ENCODE measurements at places on chromosomes 6 and 20.

DNA sequence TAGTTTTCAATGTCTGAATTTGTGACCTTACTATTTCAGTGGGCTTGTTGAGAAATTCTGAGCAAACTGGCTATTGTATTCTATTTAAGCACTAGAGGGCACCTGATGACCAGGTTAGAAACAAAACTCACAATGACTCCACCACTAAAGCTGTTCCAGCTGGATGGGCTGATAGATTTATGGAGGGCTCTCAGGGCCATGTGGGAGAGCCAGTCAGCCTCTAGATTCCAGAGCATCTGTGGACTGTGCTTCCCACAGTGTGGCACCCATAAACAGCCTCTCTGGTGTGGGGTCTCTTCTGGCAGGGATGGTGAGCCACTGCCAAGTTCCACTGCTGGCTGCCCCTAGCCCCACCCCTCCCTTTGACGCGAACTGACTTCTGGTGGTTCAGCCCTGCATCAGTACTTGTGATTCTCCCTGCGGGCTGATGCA lies 29.2 kb downstream of the C6orf58 start:
- peaks cover 2% of the 10 kb centered on the region for H3K27me3 ChIP-seq
- DNase-seq, result no peak
- no peak overlapping the region for H3K4me3 ChIP-seq
- H3K4me1 ChIP-seq, result no peaks in the 10 kb centered on the region
- H3K27ac ChIP-seq, result no peak overlapping the region

GRCh38 chr6:84033523-84034451 lies at the start of gene MRAP2:
Gene MRAP2 (plus strand): TSS chr6:84033772. CDS start chr6:84055319, 21,547 bp downstream.
- H3K27ac ChIP-seq, result no peak within 1 kb of the TSS
- peaks cover 5% of the 10 kb centered on the region for H3K4me1 ChIP-seq
- DNase-seq, result no peak

DNA sequence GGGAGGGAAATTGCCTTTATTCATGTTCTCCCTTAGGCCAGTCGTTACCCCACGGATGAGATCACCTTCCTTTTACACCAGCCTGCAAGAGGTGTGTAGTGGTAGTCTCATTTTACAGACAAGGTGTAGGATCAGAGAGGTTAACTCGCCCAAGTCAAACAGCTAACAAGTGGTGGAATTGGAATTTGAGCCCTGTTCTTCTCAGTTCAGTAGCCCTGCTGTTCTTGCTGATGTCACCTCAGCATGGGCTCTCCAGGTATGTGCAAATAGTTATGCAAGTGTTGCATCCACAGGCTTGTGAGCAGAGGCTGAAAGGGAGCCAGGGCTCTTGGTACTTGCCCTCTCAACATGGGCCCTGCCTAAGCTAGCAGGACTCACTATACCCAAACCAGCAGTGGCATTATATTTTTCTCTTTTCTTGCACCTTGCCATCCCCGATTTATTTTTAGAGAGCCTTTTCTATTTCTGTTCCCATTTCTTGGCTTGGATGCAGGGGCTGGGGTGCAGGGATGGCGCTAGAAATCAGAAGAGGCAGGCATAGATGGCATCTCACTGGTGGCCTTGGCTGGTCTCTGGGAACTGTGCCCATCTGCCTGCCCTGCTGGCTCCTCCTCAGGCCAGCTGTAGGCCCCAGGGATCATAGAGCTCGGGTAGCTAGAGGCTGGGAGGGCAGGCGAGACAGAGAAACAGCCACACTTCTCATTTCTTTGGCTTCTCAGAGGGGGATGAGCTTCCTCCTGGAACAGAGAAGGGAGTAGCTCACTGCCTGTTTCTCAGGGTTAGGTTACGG lies 18.2 kb downstream of the PPARD start:
- no peak overlapping the region for H3K27ac ChIP-seq
- H3K36me3 ChIP-seq, result peaks cover 23% of the 10 kb centered on the region
- H3K27me3 ChIP-seq, result no peaks in the 10 kb centered on the region
- H3K4me3 ChIP-seq, result no peak overlapping the region
- DNase-seq, result no peak

DNA sequence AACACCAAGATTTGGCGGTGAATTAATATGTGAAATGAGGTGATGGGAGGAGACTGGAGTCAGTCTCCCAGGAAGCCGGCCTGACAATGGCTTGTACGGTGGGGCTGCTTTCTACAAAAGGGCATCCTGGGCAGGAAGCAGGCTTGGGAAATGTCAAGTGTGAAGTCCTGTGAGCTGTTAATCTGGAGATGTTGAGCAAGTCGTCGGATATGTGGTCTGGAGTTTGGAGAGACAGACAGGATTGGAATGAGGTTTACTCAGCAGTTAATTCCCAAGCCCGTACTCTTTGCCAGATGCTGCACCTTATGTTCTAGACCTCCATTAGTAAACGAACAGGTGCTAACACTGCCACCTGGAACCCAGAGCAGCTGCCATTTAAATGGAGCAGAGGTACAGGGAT lies 107.7 kb upstream of the FOXC1 start:
- H3K4me3 ChIP-seq, result no peak overlapping the region
- no peaks in the 10 kb centered on the region for H3K36me3 ChIP-seq
- peaks cover 10% of the 10 kb centered on the region for H3K27me3 ChIP-seq
- no peaks in the 10 kb centered on the region for H3K4me1 ChIP-seq

DNA sequence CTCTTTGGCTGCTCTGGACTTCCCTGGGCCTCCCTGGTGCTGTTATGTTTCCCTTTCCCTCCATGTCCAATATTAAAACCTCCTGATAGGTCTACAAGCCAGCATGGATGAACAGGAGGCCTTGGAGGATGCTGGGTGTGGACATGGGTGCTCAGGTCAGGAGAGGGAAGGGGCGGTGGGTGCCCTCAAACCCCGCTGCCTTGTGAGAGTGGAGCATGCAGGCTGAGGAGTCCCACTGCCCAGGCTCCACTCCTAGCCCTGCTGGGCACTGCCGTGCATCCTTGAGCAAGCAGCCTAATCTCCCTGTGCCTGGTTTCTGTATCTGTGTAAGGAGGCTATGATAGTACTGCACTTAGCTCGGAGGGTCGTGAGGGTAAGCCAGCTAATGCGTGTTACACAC lies 18.4 kb upstream of the CCDC167 start:
- H3K27me3 ChIP-seq, result no peaks in the 10 kb centered on the region
- peak overlapping the region; percentile 95 for H3K27ac ChIP-seq
- H3K4me3 ChIP-seq, result no peak overlapping the region
- peaks cover 51% of the 10 kb centered on the region for H3K4me1 ChIP-seq

DNA sequence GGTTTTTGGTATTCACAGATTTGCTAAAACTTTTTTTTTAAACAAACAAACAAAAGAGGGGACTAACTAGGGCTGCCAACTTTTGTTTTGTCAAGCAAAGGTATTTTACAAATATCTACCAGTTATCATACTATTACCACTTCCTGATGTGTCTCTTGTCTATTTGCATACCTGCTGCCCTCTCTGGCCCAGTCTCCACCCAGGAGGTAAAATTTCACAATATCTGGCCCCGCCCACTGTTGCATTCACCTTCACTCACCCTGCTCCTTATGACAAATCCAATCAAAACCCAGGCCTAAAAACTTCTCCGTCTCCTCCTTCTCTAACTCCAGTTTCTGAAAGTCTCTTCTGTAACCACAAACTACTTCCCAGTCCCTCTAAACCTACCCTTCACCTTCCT lies 82.2 kb downstream of the TRERF1 start:
- peaks cover 75% of the 10 kb centered on the region for H3K4me1 ChIP-seq
- peaks cover 13% of the 10 kb centered on the region for H3K36me3 ChIP-seq
- no peaks in the 10 kb centered on the region for H3K27me3 ChIP-seq
- DNase-seq, result no peak

GRCh38 chr6:110495949-110496348 lies 19.5 kb upstream of the SLC22A16 start:
- peaks cover 10% of the 10 kb centered on the region for H3K27me3 ChIP-seq
- H3K4me1 ChIP-seq, result no peaks in the 10 kb centered on the region
- no peak overlapping the region for H3K4me3 ChIP-seq
- no peak for DNase-seq
- H3K36me3 ChIP-seq, result no peaks in the 10 kb centered on the region
- H3K27ac ChIP-seq, result no peak overlapping the region
